ENCODE measurements at places on chromosomes 11 and 22. TPM values are rescaled to one million over a fixed set of nuclear protein-coding genes. Genes with fewer than 3 reads are reported as not detected.

Gene FIBIN
- 0.02 TPM for total RNA-seq

Gene YPEL1
- 0.10 TPM for total RNA-seq

Gene SCN3B
- 0.14 TPM for total RNA-seq

Gene P2RY6
- total RNA-seq = 5.7 TPM

Data from A549 treated with AZD2906 at 1 μM for 4 hours (cell line).